Fibroblast of lung (primary cell): ENCODE measurements at places on chromosomes 2 and 18. TPM values are rescaled to one million over a fixed set of nuclear protein-coding genes. Genes with fewer than 3 reads are reported as not detected.

DNA sequence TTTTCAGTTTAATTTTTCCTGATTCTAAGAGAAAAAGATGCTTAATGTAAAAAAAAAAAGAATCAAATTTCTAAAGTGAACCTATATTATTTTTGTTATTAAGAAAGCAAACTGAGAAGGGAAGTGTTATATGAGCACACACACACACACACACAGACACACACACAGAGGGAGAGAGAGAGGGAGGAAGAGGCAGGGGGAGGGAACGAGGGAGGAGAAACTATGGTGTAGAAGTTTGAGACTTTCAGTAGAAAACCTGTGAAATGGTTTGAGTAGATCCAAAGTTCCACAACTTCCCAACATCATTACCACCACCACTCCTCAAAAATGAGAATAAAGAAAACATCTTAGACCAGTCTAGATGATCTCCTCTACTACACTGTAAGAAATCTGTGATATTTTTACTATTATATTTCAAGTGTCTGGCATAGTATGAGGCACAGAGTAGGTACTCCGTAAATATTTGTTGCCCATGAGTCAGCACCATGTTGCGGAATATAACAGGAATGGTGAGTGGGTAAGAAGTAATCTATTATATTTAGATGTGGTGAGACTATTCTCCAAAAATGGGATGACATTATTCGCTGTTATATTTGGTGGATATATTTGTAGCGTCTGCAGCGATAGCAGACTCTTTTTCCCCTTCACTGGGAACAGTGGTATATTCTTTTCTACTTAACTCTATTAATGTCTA lies 149.4 kb upstream of the DNMT3A start:
- DNase-seq: no peak

DNA sequence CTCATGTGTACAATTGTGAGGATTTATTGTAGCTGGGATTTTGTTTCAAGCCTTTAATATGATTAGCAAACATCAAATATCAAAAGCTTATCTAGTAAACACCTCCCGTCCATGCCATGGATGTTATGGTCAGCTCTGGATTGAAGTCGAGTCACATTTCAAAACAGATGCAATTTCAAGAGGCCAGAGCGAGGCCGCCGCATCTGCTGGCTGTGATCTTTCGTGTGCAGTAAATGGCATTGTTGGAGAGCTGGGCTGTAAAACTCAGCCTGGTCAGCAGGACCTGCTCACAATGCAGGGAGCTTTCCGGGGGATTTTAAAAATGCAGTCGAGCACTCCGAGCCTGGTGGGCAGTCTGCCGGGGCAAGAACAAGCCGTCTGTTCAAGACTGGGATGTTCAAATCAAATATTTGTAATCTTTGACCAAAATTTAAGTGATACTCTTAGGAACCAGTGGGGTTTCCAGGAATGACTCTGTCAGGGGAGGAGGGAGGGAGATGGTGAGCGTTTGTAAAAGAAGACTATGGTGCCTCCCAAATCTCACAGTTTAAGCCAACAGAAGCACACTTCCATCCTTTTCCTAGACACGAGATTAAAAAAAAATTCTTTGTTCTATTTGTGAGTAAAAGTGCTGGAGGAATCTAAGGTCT lies 97.6 kb downstream of the MYCN start:
- DNase-seq: no peak

DNA sequence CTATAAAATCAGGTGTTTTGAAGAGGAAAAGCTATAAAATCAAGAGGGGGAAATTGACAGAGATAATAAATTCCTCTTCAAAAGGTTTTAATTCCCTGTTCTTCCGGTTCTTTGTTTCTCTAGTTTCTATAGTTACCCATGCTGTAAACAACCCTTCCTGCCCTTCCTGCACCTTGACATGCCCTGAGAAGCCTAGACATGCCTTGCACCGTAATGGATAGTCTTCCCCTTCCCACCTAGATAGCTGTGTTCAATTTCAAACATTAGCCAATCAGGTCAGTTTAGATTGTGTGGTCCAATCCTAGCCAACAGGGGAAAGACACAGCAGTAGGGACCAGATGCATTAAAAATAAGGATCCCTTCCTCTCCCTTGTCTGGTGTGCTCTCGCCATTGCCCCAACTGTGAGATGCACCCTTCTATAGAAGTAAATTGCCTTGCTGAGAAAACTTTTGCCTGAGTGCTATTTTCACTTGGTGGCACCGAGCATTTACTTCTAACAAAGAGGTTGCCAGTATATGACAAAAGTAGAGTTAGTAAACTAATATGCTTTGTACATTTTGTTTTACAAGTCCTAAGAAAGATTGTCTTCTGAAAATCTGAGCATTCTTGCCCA lies 27.1 kb downstream of the SULT1C4 start:
- no peak for DNase-seq

GRCh38 chr2:70748002-70748784 lies 19.8 kb downstream of the ADD2 start:
- no peak for DNase-seq

DNA sequence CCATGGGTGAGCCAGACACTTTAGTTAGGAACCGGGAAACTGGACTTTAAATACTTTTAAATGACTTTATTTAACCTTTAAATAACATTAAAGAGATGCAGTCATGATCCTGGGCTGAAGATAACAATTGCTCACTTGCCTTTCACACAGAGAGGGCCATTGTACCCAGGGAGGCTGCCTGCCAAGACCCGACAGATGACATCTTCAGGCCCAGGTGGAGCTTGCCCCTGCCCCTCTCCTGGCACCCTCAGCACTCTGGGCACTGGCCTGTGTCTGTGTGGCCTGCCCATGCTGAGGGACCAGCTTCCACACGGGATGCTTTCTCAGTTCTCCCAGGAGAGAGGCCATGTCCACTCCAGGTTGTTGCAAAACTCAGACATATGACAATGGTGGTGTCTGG lies 216.4 kb upstream of the MYT1L start:
- DNase-seq: no peak

The CEBPZ gene
- 48.9 and 62.4 TPM in 2 replicates for total RNA-seq

The OR6B2 gene
- total RNA-seq: not detected in 2 replicates

The ERMN gene
- 0.17 TPM in 1 of 2 replicates, not detected in the other for total RNA-seq

The NCKAP5 gene
- 1.0 and 2.6 TPM in 2 replicates for total RNA-seq
